ENCODE measurements at places on chromosomes 13 and 19.

DNA sequence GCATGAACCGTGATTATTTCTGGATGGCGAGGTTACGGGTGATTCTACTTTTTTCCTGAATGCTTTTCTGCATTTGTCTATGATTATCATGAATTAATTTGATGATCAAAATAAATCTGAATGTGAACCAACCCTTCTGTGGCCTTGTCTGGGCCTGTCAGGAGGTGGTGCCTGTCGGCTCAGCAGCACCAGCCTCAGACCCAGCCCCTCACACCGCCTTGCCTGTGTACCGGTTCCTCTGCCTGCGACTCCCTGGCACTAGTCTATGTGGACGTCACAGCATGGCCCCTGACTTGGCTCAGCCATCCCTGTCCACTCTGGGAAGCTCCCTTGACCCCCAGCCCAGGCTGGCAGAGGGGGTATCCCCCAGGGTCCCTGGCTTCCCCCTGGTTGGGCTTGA, 15.5 kb upstream of the RABAC1 start:
- DNase-seq = no peak

- no peak for DNase-seq
Observed at GRCh38 chr13:23848019-23848418, 41.2 kb downstream of the MIPEP start.

- no peak for DNase-seq
Observed at GRCh38 chr13:48864100-48864499, 111.6 kb upstream of the FNDC3A start.

DNA sequence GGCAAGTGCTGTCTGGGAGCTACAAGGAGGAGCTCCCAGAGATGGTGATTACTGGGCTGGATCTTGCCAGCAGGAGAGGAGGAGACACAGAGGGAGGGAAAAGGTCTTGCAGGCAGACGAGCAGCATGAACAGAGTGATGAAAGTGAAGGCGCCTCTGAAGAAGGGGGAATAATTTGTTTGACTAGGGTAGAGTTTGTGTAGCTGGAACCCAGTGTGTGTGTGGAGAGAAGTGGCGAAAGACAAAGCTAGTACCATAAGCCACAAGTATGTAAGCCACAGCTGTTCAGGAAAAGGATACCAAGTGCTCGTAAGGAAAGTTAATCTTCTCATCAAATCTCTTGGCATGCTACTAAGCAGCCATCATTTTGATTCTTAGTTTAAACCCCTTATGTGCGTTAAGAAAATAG, 5.4 kb downstream of the FLT1 start:
- no peak for DNase-seq

DNA sequence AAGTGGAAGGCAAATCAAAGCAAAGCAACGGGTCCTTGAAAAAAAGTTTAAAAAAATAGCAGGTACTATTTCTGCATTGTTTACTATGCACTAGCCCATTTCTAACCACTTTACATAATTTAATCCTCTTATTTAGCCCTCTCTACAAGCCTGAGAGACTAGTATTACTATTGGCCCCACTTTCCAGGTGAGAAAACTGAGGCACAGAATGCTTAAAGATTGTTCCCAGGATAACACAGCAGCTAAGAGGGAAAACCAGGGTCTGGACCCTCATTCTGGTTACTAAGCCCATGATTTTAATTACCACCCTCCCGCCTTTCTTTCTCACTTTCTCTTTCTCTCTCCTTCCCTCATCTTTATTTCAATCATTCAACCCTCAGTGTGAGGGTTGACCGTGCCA, 5.7 kb downstream of the ZSWIM9 start:
- no peak for DNase-seq

DNA sequence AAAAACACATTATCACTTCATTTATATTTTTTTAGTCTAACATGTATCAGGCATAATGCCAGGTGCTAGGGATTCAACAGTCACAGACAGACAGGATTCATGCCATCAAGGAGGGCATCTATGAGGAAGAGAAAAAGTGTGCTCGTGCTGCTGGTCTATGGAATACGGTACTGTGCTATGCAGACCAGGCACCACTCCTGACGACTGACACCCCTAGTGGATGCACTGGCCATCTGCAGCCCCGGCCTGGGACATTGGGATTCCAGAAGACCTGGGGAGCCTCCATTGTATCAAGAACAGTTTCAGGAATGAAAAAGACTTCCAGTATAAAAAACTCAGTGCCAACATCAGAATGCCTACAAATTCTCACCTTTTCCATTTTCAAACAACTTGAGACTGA, 94.0 kb downstream of the KLF12 start:
- DNase-seq = no peak

All from NCI-H1417 (cell line).